Activated naive CD4-positive, alpha-beta T cell treated with anti-CD3 and anti-CD28 coated beads, Interleukin-2, amount 10 ng/mL, durations not matched to agents 5 hours and 36 hours (primary cell): ENCODE measurements at places on chromosomes 1 and 21. TPM values are rescaled to one million over a fixed set of nuclear protein-coding genes. Genes with fewer than 3 reads are reported as not detected.

The C1orf167 gene
- total RNA-seq, result not detected

The TRIM58 gene
- total RNA-seq, result 0.30 TPM

The NRDC gene
- total RNA-seq, result 160 TPM

The OR10Z1 gene
- total RNA-seq, result not detected

The RNU1-1 gene
- 2,872 TPM for total RNA-seq

The NR1I3 gene
- total RNA-seq, result not detected

The PHACTR4 gene
- 24.5 TPM for total RNA-seq

The SPRR4 gene
- total RNA-seq, result not detected

The AQP10 gene
- total RNA-seq, result not detected

The ITLN2 gene
- total RNA-seq, result not detected

The HSF2BP gene
- 0.30 TPM for total RNA-seq

The GBP1 gene
- 171 TPM for total RNA-seq

The MOV10 gene
- 64.1 TPM for total RNA-seq

The MPC2 gene
- 56.9 TPM for total RNA-seq

The PEF1 gene
- 51.2 TPM for total RNA-seq

The DNALI1 gene
- not detected for total RNA-seq

The UROD gene
- 72.8 TPM for total RNA-seq

The OLFML3 gene
- 0.53 TPM for total RNA-seq

The TRNP1 gene
- total RNA-seq, result not detected
